Kidney tubule cell (primary cell): ENCODE measurements at places on chromosomes 6 and 20.

GRCh38 chr20:3646651-3647050 is 16.5 kb downstream of the GFRA4 start:
- DNase-seq: no peak

DNA sequence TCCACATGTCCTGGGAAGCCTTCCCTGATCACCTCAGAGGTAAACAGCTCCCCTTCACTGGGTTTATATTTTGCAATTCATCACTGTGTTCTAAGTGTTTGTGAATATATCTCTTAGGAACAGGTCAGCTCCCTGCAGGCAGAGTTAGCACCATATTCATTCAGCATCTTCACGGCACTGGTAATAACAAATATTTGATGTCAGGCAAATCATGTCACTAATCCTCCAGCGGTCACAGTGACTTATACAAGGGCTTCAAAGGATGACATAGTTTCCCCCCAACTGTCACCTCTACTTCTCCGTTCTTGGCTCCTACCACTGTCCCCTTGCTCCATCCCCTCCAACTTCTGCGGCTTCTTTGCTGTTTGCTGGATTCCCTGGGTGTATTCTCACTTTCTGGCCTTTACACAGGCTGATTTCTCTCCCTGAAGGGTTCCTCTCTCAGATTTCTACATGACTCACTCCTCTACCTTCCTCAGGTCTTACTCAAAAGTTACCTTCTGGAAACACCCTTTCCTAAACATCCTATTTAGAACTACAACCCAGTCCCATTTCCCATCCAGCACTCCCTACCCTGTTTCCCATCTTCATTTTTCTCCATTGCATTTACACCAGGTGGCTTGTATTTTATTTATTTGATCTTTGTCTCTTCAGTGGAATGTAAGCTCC is 66.6 kb downstream of the NHLRC1 start:
- no peak for DNase-seq

GRCh38 chr20:57449398-57450354 is 58.5 kb downstream of the RBM38 start:
- no peak for DNase-seq

GRCh38 chr6:99349171-99350141 is at the start of gene FAXC:
Gene FAXC, minus strand, starts transcription at chr6:99349674. Its CDS starts 302 bp downstream, at chr6:99349372.
- DNase-seq: peak; percentile 64

DNA sequence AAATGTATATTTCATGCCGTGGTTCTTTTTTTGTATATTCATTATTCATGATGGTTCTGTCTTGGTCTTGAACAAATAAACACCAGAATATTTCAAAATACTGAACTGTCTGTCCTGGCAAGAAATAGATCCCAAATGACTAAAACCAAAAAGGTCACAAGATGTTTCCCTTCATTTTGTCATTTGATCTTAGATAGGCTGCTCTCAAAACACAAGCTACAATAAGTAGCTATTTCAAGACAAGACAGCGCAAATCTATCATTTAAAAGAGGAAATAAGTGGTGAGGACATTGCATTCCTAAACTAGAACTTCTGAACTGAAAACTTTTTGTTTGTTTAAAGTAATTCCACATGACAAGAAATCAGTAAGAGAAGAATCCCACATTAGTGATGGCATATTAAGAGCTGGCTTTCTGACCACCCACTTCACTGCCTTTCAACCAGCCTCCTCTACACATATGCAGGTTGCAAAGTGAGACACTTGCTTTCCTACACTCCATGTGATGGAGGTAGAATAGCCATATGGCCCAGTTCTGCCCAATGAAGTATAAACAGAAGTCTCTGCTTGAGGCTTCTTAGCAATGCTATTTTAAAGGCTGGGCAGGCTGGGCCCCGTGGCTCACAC is 54.4 kb upstream of the CCDC28A start:
- DNase-seq: no peak

GRCh38 chr20:58310291-58310782 is 822 bp downstream of the RAB22A start:
- peak; percentile 63 for DNase-seq

GRCh38 chr6:139429580-139430145 is 55.2 kb upstream of the CITED2 start:
- no peak for DNase-seq

DNA sequence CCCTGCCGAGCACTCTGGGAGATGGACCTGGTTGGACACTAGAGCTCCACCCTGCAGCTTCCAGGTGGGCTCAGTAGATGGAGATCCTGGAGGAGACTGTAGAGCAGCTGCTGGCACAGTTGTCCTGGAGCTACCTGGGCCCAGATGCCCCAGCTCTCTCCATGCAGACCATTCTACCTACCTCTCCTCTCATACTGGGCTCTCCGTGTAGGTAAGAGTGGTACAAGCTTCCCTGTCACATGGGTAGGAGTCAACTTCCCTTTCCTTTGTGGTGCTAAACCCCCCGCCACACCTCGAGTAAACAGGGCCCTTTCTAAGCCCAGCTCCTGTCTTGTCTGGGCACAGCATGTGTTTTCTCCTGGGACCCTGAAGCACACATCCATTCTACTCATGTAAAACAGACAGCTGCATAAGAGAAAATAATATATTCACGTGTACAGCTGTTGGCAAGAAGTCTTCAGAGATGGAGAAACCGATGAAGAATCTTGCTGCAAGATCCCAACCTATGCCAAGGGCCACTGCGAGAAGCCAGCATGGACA is 108.1 kb upstream of the DUSP22 start:
- no peak for DNase-seq

GRCh38 chr6:11486486-11486885 is 51.1 kb upstream of the TMEM170B start:
- DNase-seq: no peak

GRCh38 chr6:169809386-169809785 is 58.0 kb downstream of the ERMARD start:
- no peak for DNase-seq

- DNase-seq: no peak
These were observed 9.3 kb upstream of the EEF1A2 start for GRCh38 chr20:63508072-63508768.

GRCh38 chr6:77487808-77488425 is 24.6 kb upstream of the HTR1B start:
- no peak for DNase-seq

DNA sequence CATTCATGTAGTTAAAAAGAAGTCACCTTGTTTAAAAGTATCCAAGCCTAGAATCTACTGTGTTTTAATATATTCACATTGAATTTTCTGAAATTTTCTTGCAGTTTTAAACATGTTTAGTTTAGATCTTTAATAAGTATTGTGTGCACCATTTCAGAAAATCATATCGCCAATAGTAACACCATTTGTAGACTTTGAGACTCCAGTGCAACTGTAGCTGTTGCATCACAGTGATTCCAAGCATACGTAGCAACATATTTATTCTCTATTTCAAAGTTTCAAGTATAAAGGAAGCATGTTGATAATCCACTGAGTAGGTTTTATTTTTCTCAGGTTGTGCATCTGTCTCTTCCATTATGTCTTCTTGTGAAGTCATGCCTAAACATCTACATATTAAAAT is 46.4 kb downstream of the HMGN3 start:
- no peak for DNase-seq

GRCh38 chr6:167576828-167577503 is 249.7 kb upstream of the AFDN start:
- DNase-seq: no peak

GRCh38 chr20:45935416-45936046 is 1.0 kb downstream of the PCIF1 start:
- DNase-seq: no peak

DNA sequence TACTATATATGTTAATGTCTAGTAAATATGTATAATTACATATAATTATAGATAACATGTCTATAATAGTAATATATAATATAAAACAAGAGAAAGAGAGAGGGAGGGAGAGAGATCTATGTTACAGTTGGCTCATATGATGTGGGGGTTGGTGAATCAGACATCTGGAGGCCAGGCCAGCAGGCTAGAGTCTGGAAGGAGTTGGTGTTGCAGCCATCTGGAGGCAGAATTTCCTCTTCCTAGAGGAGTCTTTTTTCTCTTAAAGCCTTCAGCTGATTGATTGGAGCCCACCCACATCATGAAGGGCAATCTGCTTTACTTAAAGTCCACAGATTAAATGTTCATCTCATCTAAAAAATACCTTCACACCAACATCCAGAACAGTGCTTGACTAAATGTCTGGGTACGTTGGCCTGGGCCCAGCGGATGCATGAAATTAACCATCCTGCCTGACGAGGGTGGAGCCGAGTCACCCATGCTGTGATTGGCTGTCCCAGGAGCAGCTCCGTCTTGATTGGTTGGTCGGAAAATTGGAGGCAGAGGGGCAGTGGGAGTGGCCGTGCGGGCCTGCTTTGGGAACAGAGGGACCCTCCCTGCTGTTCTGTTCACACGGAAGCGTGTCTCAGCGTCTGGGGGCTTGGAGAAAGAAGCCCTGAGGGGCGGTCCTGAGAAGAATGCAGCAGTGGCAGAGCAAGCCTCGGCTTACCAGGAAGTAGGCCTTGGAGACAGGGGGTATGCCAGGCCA is 392.4 kb downstream of the QKI start:
- DNase-seq: no peak

DNA sequence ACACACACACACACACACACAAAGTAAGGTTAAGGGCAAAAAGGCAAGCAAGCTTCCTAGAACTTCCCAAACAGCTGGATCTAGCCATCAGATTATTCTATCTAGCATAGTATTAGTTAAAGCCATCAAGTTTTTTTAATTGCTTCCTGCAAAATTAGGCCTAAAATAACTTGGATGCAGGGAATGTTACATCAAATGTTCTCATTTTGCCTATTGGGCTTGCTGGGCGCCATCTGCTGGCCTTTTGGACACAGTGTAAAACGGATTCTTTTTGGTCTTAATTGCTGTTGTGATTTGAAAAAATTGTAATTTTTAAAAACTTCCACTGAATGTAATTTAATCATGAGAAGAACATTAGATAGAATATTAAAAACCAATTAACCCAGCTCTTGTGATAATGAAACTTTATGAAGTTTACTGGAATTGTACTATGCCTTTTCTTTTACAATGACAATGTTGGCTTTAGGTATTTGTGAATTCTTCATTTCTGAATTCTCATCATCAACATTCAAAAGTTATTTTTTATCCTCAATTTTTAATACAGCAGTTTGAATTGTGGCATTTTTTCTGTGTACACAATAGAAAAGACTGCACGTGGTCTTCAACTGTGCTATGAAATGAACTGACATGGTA is 6.8 kb downstream of the MKKS start:
- DNase-seq: peak; percentile 58

DNA sequence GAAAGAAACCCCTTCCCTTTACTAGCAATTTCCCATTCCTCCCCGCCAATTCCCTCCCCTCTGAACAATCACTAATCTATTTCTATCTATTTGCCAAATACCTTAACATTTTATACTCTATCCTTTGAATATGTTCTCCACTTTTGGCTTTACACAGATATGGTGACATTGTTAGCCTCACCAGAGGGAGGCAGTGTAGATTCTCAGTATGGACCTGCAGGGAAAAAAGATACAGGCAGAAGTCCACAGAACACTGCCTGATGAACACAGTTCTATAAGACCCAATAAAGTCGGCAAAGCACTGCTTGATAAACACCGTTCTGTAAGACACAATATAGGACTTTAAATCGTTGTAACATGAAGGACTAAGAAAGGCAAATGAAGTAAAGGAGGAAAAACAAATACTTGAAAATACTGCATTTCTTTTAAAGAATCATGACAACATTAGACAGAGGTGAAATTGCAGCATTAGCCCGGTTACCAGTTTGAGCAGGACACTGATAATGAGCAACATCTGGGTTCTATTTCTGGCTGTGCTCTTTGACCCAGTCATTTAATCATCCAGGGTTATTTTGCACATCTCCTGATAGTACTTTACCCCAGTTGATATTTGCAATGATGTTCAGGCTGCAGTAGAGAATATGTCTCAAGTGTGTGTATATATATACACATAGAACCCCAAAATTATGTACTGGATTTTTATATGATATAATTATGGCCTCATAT is 296.8 kb downstream of the UTRN start:
- peak; percentile 33 for DNase-seq

GRCh38 chr20:47865451-47865850 is 80.2 kb upstream of the SULF2 start:
- no peak for DNase-seq

DNA sequence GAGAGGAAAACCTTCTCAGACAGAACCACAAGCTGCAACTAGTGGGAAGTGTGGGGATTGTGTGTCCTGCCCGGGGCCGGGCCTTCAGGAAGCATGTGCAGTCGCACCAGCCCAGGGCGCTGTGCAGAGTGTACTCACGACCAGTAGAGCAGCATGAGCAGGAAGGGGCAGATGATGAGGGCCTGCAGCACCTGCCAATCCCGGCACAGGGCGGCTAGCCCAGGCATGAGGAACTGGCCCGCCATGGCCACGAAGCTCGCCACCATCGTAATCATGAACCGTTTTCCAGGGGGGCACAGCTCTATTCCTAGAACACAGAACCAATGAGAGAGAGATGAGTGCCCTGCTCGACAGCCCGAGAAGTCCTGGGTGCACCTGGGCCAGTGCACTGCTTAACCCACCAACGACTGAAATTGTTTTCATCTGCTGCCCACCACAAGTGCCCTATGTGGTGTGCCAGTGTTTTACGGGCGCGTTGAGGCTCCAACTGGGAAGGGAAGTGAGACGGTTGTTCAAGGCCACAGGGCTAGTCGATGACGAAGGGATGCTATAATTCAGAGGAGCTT is 65.0 kb downstream of the PSMG4 start:
- DNase-seq: no peak

GRCh38 chr6:29964518-29964886 is 22.2 kb downstream of the HLA-A start:
- no peak for DNase-seq

GRCh38 chr6:37669887-37670437 is 27.7 kb downstream of the MDGA1 start:
- DNase-seq: no peak
